Activated T-helper 2 cell treated with anti-CD3 and anti-CD28 coated beads, Interferon-gamma antibody, Interleukin-2, Interleukin-4, amounts not matched to agents 10 μg/mL and 5 μg/mL and 100 μg/mL, durations not matched to agents 14 hours and 24 hours and 36 hours (primary cell): ENCODE measurements at places on chromosomes 7 and 10. TPM values are rescaled to one million over a fixed set of nuclear protein-coding genes. Genes with fewer than 3 reads are reported as not detected.

Gene TEX47
- total RNA-seq: not detected in 2 replicates

Gene DDC
- 0.32 TPM in 1 of 2 replicates, not detected in the other for total RNA-seq

Gene SPRN
- total RNA-seq: not detected in 2 replicates

Gene PNLIPRP1
- not detected in 2 replicates for total RNA-seq

Gene LRMDA
- total RNA-seq: not detected in 2 replicates

Gene SPDYE1
- not detected in 2 replicates for total RNA-seq

Gene FAM149B1
- 13.8 and 14.3 TPM in 2 replicates for total RNA-seq

Gene WNT8B
- total RNA-seq: 0.14 and 0.21 TPM in 2 replicates

Gene ANKRD1
- total RNA-seq: not detected in 2 replicates

Gene TBX20
- total RNA-seq: 0.11 and 0.39 TPM in 2 replicates

Gene GNG11
- total RNA-seq: not detected in 2 replicates

Gene IFIT2
- total RNA-seq: 0.57 and 0.82 TPM in 2 replicates

Gene GIMAP6
- 25.8 and 29.4 TPM in 2 replicates for total RNA-seq

Gene ADARB2
- 0.05 TPM in 1 of 2 replicates, not detected in the other for total RNA-seq

Gene ZNF438
- 5.8 and 6.1 TPM in 2 replicates for total RNA-seq

Gene TAS2R16
- not detected in 2 replicates for total RNA-seq

Gene SUFU
- total RNA-seq: 11.1 and 12.4 TPM in 2 replicates

Gene ZNF503
- total RNA-seq: 0.30 and 0.34 TPM in 2 replicates

Gene CRYGN
- not detected in 2 replicates for total RNA-seq

Gene NACAD
- total RNA-seq: 0.30 and 0.52 TPM in 2 replicates

Gene ZNF117
- 3.3 and 3.5 TPM in 2 replicates for total RNA-seq

Gene SPAM1
- total RNA-seq: not detected in 2 replicates

Gene UNCX
- not detected in 2 replicates for total RNA-seq

Gene CXCL12
- total RNA-seq: not detected in 2 replicates

Gene ANKRD7
- total RNA-seq: not detected in 2 replicates

Gene THSD7A
- not detected in 2 replicates for total RNA-seq

Gene MGMT
- 15.8 and 17.5 TPM in 2 replicates for total RNA-seq
